ENCODE measurements at places on chromosomes 5 and 9.

GRCh38 chr5:73619606-73620333, 6.2 kb upstream of the ARHGEF28 start:
- no peak for DNase-seq

- DNase-seq = peak; percentile 56
These were observed 72.9 kb downstream of the BAAT start for GRCh38 chr9:101311758-101312420.

GRCh38 chr5:158537366-158537765, 562.4 kb downstream of the EBF1 start:
- no peak for DNase-seq

DNA sequence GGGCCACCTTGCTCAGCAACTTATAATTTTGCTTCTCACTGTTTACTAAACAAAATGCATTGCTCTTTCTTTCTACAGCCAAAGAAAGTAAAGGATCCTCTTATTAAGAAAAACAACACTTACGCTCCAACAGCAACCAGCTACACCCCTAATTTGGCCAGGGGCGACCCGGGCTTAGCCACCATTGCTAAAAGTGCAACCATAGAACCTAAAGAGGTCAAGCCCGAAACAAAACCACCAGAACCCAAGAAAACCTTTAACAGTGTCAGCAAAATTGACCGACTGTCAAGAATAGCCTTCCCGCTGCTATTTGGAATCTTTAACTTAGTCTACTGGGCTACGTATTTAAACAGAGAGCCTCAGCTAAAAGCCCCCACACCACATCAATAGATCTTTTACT, 49.1 kb downstream of the GABRA1 start:
- DNase-seq = no peak

DNA sequence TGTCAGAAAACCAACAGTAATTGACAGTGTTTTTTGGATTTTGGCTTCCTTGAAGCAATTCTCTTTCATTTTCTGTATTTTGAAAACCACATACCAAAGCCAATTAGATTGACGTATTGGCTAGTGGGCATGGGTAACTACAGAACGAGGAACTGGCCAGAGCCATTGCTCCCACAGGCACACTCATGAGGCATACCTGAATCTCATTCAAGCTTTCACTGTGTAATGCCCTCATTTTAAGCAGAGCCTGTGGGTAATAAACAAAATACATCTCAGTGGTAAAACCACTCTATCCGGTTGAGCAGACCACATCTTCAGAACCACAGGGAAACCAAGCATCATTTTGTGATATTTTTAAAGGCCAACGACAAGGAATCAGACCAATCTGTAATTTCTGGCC, 394.1 kb downstream of the ZNF608 start:
- DNase-seq = no peak

All from naive thymus-derived CD8-positive, alpha-beta T cell (primary cell).